ENCODE measurements at places on chromosomes 13 and 19. TPM values are rescaled to one million over a fixed set of nuclear protein-coding genes. Genes with fewer than 3 reads are reported as not detected.
A peak's percentile ranks its signal among the peaks of the same experiment; 100 is the strongest.

DNA sequence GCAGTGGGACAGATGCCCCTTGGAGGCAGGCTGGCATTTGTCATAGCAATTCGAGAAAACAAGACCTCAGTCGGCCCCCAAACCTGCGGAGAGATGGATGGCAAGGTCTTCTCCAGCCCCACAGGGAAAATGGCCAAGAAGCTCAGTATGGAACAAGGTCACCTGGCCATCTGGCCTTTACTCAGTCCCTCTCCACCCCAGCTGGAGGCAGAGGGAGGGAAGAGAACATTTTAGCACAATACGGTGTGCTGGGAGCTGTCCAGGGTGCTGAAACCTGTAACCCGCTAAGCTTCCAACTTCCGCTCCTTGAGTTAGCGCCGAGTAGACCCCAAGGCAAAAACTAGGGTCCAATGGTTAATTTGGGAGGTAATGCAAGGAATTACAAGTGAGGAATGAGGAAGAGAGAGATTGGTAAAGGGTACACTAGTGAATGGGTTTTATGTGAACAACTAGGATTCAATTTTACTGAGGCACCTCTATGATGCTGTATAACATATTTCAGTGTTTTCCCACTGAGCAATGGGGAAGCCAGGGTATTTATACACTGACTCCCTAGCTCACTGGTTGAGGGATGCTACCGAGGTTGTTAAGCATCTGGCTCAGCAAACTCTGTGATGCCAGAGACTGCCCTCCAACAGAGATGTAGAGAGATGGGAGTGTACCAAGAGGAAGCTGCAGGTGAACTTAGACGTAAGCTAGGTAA, 64.3 kb downstream of the CACNA1A start:
- DNase-seq: peak; percentile 46

- no peak for DNase-seq
These were observed 60.2 kb downstream of the ITGBL1 start for GRCh38 chr13:101512650-101513049.

DNA sequence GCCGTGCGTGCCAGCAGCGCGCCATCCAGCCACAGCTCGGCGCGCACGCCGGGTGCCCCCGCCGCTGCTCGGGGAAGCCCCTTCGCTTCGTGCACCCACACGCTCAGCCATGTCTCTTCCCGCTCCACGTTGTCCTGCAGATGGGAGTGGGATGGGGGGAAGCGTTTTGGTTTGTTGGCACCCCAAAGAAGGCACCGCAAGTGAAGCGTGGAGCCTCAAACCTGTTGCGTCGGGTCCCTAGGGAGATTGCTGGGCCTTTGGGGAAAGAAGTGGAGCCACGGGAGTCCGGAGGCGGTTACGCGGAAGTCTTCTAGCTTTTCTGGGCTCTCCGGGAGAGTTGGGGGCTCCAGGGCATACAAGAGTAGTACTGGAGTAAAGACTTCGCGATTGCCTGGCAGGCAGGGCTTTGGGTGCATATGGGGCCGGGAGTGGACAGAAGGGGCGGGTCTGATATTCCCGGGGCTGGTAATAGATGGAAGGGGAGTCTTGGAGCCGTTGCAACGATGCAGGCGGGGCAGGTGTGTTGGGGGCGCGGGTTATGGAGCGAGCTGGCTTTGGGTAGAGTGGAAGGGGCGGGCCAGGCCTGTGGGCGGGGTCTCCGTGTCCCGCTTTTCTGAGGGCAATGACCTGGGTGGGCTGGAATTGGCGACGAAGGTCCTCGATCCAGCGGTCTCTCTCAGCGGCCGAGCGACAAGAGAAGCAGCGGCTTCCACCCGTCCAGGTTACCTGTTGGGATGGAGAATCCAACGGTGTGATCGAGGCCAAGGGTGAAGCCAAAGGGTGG, 6.5 kb downstream of the RASAL3 start:
- no peak for DNase-seq

Gene ANGPTL4
- polyA plus RNA-seq: 3.6 TPM

- no peak for DNase-seq
These were observed 38.3 kb downstream of the PEX11G start for GRCh38 chr19:7450243-7451223.

DNA sequence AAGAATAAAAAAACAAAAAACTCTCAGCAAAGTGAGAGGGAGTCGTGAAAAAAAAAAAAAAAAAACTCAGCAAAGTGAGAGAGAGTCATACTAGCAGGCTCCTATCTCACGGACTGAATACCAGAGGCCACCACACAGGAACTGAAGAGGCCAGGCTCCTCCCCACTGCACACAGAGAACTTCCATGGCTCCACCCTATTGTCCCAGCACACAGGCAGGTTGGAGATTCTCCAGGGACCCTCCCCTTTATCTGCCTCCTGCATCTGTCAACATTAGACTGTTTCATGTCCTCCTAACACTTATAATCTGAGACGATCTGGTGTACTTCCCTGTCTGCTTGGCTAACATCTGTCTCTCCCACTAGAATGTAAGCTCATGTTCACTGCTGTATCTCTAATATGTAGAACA, 37.0 kb upstream of the FARP1 start:
- no peak for DNase-seq

- DNase-seq: no peak
These were observed 583.1 kb downstream of the EFNB2 start for GRCh38 chr13:105952233-105952972.

Gene CYP4F8
- polyA plus RNA-seq: not detected

- DNase-seq: no peak
These were observed 920.0 kb downstream of the UQCRFS1 start for GRCh38 chr19:28292822-28293500.

DNA sequence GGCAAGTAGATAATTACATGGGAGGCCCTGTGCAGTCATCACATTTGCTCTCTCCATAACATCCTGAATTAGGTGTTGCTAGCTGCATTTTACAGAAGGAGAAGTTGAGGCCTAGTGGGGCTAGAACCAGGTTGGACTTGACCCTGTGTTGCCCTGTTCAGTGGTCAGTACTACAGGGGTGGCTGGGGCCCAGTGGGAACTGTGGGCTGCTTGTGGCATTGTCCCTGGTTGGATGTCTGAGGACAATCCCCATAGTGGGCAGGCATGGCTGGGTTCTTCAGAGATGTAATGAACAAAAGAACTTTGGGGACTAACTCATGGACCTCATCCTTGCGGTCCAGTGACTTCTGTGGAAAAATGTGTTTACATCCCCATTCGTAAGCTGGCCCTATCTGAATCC, 38.9 kb downstream of the MTUS2 start:
- no peak for DNase-seq

Gene C2CD4C
- polyA plus RNA-seq: 1.3 TPM

DNA sequence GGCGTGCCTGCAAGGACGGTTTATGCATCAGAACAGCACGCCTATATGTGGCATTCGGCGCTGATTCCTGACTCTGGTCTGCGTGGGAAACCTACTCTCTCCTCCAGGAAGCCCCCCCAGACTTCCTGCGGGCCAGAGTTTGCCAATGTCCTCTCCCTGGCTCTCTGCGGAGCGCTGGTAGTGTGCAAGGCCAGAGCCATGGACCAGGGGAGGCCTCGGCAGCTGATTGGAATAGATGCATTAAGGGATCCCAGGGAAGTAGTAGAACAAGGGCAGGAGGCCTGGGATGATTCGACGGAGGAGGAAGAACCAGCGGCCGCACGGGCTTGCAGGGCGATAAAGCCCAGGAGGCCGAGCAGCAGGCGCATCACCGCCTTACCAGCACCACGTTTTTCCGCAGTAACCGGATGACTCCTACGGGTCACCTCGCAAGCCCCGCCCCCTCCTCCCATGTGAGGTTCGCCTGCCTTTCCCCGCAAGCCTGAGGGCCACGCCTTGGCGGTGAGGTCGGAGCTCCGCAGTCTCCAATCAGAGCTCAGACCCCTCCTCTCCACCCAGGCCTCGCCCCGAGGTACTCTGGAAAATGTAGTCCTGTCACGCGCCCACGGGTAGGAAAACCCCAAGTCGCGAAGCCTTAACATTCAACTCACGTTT, 5.0 kb downstream of the CLEC11A start:
- DNase-seq: peak; percentile 70

Gene ZIC2
- not detected for polyA plus RNA-seq

DNA sequence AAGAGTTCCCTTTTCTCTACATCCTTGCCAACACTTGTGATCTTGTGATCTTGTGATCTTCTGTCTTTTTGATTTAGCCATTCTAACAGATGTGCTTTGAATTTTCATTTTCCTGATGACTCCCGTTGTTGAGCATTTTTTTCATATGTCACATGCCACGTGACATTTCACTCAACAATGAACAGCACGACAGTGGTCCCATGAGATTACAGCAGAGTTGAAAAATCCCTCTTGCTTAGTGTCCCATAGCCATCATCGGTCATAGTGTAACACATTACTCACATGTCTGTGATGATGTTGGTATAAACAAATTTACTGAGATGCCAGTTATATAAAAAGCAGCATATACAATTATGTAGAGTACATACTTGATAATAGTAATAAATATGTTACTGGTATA, 256.1 kb upstream of the OBI1 start:
- no peak for DNase-seq

DNA sequence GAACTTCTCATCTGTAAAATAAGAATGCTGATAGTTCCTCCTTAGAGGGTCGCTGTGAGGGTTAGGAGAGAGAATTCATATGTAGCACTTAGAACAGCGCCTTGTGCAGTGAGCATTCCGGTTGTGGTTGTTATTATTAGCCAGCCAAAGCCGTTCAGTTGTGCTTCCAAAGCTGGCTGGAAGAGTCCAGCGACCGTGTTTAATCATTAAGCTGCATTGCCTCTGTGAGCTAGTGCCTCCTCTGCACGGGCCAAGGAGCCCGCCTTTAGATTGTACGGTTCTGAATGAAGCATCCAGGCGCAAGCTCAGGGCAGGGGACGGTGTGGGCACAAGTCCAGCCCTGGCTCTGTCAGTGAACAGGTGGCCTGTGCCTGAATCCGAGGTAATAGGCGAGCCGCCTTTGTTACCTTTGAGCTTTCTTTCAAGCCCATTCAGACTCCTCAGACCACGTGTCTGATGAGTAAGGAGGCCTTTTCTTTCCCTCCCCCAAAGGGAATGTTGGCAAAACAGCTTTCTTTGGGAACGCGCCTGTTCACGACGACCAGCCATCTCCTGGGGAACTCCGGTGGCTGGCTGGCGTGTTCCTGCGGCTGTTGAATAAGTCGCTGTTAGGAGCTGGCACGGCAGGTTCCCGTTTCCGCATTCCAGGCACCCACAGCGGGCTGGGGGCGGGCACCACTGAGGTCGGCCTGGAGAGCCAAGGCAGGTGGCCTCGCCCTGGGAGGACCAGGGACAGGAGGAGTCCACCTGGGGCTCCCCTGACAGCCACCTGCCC, 25.1 kb downstream of the SIPA1L3 start:
- peak; percentile 48 for DNase-seq

- DNase-seq: no peak
These were observed 49.0 kb upstream of the N4BP2L1 start for GRCh38 chr13:32476892-32477291.
